ENCODE measurements at places on chromosomes 3 and 15.

DNA sequence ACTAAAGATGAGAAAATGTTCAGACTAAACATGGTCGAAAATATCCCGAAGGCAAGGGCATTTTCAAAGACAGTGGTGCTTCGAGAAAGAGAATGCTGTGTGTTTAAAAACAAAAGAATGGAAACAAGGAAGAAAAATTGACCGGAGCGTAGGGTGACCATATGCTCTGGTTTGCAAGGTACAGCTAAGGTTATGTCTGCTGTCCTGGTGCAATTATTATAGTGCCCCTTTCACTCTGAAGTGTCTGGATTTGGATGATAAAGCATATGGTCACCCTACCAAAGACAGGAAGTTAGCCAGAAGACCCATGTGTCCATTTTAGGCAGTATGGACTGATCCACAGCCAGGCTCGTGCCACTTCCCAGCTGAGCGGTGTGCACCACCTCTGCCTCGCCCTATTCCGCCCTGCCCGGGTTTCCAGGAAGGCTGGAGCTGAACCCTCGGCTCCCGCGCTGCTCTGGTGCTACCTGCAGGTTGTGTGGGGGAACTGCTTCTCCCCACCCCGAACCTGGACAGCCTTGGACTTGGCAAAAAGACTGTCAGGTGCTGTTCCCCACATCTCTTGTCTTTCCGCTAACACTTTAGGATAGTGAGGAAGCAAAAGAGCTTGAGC is 25.2 kb downstream of the GOLGA6D start:
- DNase-seq: no peak

DNA sequence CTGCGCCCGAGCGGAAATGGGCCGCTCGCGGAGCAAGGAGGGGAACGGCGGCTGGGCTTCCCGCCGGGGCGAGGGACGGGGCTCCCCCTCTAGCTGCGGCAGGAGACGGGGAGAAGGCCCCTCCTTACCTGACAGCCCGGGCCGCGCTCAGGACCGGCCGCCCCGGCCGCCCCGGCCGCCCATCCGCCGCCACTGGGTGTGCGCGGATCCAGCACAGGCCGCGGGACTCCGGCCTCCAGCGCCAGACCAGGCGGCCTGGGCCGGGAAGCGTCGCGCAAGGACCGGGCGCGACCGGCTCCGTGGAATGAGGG is 296 bp downstream of the TPRA1 start:
- no peak for DNase-seq

DNA sequence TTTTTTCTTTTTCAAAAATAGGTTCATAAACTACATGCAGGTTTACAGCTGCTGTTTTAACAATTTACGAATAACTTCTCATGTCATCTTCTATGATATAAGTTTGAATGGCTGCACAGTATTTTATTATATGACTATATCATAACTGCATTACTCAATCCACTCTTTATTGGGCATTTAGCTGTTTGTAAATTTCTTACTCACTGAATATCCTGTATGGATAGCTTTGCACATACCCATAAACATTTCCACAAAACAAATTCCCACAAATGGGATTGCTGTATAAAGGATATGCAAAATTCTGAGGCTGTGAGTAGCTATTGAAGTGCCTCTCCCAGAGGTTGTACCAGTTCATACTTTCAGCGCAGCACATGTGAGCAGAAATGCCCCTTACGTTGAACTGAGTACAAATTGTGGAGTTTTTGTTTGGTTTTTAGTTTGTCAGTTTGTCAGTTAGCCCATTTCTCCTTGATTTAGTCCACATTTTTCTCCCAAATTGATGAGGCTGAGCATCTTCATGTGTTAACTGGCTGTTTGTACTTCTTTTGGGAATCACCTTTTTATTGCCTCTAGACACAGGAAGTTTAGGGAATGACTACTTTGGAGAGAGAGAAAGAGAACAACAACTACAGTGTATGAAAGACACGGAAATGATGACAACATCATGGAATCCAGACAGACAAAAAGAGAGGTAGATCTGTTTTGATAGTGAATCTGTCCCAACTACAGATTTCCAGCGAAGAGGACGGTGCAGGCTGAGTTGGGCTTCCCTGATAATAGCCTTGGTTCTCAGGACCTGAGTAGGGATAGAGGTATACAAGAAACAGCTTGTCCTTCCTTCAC is 24.8 kb downstream of the TTC23 start:
- DNase-seq: no peak

DNA sequence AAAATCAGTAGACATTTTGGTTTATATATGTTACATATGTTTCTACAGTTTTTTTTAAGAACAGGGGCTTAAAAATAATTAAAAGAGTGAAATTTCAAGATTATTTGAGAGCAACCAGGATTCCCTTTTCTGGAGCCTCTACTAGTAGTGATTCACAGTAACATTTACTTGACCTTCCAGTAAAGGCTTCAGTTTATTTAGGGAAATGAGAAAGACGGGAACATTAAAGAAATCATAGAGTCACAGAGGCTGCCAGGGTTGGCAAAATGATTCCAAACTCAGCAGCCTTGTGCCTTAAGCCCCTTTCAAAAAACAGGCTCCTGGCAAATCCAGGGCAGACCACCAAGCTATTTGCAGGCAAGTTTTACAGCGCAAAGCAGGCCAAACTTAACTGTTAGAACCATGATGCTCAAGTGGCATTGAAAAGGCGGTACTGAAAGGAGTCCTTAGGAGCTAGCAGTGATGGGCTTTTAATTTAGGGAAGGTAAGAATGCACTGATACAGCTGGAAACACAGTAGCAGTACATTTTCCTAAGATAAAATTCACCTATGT is 201.1 kb upstream of the ADAMTS9 start:
- no peak for DNase-seq

- DNase-seq: no peak
These were observed 925.1 kb upstream of the NR2F2 start for GRCh38 chr15:95405447-95405846.

DNA sequence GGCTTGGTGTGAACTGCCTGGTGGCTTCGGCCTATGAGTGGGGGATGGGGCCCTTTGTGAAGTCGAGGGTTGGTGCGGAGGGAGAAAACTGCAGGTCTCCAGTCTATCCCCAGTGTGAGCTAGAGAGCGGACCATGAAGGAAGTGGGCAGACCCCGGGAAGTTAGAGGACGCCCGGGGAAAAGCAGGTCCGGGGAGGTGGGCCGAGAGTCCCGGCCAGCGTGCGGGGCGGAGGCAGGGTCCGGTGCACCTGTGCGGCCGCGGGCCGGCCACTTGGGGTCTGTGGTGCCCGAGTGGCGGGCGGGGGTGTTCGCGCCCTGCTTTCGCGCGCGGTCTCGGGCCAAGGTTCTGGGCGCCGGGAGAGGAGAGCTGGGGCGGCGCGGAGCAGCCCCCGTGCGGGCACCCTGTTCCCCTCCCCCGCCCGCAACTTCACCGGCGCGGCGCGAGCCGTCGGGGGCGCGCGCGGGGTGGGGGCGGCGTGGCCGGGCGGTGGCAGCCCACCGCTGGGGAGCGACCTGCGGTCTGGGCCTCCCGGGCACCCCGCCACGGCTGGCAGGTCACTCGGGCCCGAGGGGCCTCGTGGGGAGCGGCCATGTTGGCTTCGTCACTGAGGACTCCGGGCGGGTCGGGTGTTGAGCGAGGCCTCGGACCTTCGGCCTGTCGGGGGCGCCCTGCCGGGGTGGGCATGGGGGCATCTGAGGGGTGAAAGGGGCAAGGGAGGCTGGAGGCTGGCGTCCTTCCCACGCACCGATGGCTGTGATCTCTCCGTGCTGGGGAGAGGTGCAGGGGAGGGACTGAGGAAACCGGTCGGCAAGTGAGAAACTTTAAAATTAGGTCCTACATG is 4.8 kb downstream of the UBE2E1 start:
- DNase-seq: peak; percentile 18
